ENCODE measurements at places on chromosomes 3 and 15.

- DNase-seq, result no peak
These were observed 135.6 kb downstream of the TPRA1 start for GRCh38 chr3:127454968-127455367.

GRCh38 chr15:88741046-88741445, 62.2 kb upstream of the ACAN start:
- DNase-seq, result no peak

DNA sequence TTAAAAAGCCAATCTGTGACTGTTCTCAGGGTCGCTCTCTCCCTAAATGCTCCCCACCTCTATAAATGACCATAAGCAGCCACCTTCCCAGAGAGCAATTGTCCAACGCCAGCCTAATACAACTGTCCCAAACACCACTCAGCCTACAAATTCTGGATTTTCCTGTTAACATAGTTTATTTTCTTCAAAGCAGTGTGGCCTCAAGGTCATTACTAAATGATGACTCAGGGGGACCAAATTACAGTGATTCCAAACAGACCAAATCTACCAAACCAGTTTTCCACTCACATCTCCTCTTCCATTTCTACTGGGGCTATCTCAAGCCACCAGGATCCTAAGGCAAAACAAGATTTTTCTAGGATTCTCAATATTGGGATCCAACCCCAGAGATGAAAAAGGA, 22.5 kb downstream of the HEXA start:
- DNase-seq, result no peak

GRCh38 chr3:30741889-30742288, 135.5 kb downstream of the TGFBR2 start:
- DNase-seq, result no peak

- no peak for DNase-seq
These were observed 24.0 kb upstream of the SLC24A5 start for GRCh38 chr15:48096813-48097212.

DNA sequence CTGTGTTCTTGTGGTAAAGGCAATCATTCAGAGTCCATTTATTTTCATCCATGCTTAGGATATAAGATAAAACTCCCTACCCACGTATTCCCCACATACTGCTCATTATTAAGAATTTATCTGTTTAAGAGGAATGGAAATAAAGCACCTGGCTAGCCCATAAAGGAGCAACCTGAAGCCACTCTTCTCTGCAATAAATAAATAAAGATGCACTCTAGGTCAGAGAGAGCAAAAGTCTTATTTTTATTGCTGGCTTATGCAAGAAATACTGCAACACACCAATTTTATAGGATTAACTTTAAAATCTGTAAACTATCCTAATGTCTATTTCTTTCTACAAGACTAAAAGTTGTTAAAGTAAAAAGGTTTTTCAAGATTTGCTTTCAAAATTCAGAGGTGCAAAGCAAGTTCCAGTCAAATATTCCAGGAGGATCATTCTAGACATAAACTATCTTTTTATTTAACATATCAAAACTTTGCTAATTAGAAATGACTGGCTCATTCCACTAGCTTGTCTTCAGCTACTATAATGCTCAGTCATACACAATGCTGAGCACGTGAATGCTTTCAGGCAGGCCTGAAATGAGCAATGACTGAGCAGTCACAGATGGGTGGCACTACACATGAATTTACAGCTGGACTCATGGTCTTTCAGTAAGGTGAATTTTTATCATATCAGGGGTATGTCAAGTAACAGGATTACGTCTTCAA, 7.1 kb downstream of the TJP1 start:
- DNase-seq, result no peak

GRCh38 chr15:49696433-49696832, 75.6 kb downstream of the DTWD1 start:
- no peak for DNase-seq

DNA sequence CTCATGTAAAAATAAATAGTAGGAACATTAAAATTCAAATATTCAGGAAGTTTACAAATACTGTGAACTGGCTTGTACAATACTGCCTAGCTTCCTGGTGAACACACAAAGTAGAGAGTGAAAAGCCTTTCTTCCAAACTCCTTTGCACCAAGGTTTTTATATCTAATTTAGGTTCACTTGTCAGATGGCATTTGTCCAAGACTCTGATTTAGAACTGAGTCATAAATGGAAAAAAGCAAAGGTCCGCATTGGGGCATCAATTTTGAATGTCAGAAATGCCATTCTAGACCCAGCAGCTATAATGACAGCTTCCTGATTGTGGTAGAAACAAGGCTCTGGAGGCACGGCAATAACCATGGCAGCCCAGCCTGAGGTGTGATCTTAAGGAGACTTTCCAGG, 160.7 kb downstream of the PDE8A start:
- DNase-seq, result no peak

DNA sequence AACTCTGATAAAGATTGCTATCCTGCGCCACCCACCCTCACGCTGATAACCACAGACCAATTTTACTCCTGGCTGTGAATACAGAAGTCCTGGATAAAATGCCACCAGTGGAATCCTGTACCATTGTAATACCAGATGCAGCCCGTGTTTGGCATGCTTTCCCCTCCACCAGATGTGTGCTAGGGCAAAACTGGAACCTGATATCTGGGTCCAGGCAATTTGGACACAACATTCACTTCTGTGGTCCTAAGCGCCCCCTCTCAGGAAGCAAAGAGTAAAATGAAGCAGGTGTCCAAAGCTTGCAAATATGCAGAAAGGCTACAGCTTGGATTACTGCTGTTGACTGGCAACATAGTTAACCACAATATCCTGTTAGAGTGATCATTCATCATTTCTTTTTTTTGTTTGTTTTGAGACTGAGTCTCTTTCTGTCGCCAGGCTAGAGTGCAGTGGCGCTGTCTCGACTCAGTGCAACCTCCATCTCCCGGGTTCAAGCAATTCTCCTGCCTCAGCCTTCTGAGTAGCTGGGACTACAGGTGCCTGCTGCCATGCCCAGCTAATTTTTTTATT, 32.8 kb downstream of the LOXL1 start:
- DNase-seq, result no peak

GRCh38 chr15:79816571-79816970, 80.2 kb downstream of the MTHFS start:
- no peak for DNase-seq

DNA sequence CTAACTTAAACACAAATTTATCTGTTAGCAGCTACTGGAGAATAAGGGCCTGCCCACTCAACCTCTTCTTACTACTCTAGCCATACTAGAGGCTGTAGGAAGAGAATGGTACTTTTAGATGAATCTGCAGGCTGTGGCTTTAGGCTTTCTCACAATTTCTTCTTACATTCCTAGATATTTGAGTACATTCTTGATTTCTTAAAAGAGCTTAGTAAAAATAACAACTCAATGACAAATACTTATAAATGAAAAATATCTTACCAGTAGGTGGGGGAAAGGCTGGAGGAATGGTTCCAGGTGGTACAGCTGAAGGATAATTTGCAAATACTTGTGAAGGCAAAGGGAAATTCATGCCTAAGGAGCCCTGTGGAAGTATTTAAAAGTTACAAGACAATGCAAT, 92.9 kb upstream of the GK5 start:
- DNase-seq, result no peak

DNA sequence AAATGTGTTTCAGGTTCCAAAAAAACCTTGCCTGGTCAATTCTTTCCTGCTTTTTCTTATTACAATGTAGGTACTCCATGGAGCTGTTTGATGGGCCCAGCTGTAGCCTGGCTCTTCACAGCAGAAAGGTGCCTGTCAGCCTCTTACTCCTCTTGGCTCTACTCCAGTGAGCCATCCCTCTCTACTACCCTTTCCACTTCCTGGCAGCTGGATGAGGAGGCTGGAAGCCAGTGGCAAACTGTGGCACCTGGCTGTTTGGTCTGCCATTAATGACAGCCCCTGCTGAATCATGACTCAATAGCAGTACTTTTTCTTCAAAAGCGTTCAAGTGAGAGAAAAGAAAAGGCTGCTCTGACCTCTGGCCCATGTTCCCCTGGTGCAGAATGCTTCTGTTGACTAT, 618.1 kb downstream of the PYDC2 start:
- DNase-seq, result no peak

GRCh38 chr3:42179110-42179725, 86.8 kb downstream of the CCK start:
- DNase-seq, result no peak

DNA sequence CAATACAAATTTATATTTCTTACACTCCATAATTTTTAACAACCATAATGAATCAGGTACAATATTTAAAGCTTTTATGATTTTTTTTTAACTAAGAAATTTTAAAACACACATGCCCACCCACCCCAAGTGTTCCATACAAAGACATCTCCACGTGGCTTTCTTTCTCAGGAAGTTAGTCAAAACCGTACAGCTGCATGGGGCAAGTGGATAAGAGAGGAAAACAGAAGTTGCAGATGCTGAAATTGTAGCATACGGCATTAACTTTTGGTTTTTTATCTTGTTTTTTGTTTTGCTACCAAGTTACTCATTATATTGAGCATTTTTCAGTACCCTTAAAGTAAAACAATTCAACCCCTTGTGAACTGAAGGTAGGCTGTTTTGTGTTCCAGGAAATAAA, 14.8 kb downstream of the GNB4 start:
- DNase-seq, result no peak

DNA sequence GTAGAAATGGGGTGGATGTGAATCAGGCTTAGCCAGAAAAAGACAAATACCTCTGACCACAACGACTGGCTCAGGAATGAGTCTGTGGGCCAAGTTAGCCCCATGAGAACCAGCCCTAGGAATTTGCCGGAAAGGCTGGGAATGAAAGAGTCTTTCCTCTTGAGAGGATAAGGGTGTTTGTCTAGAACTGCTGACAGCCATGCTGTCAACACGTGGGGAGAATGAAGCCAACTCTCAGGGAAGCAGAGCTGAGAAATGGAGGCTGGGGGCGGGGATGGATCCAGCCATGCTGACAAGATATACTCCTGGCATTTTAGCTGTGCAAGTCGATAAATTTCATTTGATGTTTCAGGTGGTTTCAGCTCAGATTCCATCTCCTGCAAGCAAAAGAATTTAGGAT, 10.6 kb upstream of the SLC6A1 start:
- no peak for DNase-seq

DNA sequence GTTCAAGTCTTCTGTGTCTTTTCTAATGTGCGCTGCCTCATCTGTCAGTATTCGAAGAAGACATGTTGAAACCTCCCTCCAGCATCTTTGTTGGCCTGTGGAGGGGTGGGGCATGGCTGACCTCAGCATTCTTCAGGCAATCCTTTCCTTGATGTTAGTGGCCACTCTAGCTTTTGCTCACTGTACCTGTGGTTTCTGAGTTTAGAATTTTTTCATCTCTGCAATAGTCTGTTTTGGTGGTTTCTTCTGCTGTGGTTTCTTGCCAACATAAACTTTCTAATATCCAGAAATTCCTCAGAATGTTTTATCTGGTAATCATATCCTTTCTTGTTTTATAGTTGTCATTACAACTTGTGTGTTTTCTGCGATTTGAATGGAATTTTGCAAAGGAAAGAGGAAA, 251.3 kb upstream of the NR2E3 start:
- DNase-seq, result no peak

DNA sequence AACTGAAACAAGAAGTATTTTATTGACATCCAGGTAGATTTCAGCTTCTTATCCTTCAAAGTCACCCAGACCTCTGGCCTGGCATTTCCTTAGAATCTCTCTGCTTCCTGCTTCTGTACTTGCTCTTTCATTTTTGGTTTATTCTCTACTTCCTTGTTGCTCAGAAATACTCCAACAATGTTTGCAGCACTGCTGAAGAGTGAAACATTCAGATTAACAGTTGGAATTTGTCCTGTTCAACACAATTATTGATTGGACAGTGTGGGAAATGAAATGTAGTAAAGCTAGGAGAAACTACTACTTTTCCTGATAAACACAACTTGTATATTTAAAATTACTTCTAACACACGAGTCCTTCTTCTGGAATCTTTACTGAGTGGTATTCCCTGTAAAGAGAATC, 81.0 kb upstream of the MEIS2 start:
- DNase-seq, result no peak

- no peak for DNase-seq
These were observed 243.5 kb upstream of the DCBLD2 start for GRCh38 chr3:99145031-99145430.

DNA sequence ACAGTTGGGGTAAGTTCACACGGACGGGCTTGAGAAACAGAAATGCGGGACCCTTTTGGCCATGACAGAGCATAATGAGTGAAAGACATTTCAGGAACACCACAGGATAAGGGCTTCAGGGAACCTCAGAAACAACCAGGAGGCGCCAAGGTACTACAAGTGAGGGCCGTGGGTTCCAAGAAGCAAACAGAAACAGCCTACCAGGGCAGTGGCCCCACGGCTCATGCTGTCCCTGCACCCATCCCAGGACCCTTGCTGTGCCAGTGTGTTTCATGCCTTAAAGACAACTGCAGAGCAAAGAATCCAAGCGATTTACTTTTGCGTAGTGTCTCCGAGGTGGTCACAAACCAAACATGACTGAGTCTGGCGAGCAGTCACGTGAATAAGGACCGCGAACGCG, 54.0 kb downstream of the RUBCN start:
- DNase-seq, result no peak

DNA sequence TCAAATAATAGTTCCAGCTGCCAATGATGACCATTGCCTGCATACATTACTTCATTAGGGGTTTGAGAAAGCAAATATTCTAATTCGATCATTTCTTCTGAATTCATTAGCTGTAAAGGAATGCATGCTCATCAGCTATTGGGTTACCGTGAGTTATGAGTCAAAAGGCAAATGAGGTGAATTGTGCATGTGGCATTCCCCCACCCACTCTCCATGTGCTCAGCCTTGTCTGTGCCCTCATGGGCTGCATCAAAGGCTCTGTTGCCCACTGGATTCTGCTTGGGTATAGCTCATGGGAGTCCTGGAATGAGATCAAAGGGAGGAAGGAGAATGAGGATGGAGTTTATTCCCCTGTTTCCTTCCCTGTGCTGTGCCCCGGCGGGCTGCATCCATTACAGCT, 99.3 kb upstream of the CHRNA7 start:
- DNase-seq, result no peak

DNA sequence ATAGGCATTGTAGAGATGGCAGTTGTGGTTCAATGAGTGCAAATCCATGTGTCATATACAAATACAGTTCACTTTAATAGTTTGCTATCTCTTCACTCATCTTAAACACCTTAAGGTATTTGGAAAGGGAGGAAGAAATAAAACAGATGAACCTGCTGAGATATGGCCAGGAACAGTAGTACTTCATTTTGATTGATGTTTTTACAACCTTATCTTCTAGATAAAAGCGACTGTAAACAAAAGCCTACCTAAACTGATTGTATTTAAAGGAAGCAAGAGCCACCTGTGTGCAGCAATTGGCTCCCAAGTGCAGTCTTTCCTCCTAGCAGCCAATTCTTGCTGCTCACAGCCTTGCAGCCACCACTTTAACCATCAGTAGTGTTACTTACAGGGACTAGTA, 217.7 kb downstream of the CDIN1 start:
- DNase-seq, result no peak

DNA sequence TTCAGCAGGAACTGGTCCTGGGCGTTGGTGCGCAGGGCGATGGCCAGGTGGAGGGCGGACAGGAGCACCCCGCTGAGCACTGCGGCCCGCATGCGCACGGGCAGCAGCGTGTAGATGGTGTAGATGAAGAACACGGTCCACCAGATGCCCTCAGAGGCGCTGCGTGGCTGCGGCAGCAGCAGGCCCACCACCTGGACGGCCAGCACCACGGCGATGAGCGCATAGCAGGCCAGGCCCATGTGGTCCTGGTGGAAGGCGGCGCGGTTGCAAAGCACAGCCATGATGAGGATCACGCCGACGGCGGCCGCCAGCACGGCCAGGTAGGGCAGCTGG, 1.5 kb downstream of the ADCY5 start:
- no peak for DNase-seq

All from GM18507 (cell line).